Left lung (tissue), 14 donors: ENCODE measurements at places on chromosomes 4 and X. TPM values are rescaled to one million over a fixed set of nuclear protein-coding genes. Genes with fewer than 3 reads are reported as not detected.
A peak's percentile ranks its signal among the peaks of the same experiment; 100 is the strongest.

GRCh38 chr4:41619161-41619560 lies 81.2 kb downstream of the LIMCH1 start:
- DNase-seq = no peak

ZXDB gene
- 6.3 TPM for total RNA-seq

MAGEA2 gene
- total RNA-seq = not detected

KLHL4 gene
- total RNA-seq = 4.4 TPM

GRCh38 chr4:56979421-56980072 lies 851 bp downstream of the POLR2B start:
- DNase-seq = no peak

CNGA1 gene
- total RNA-seq = not detected

GRCh38 chr4:42150653-42151567 lies 1.5 kb downstream of the BEND4 start:
- peak; percentile 81 for DNase-seq

- DNase-seq = no peak
Measured at GRCh38 chr4:31755751-31756150, 1035.6 kb downstream of the PCDH7 start.

- DNase-seq = no peak
Measured at GRCh38 chr4:168887809-168888208, 122.2 kb downstream of the CBR4 start.

IL1RAPL1 gene
- not detected for total RNA-seq

- no peak for DNase-seq
Measured at GRCh38 chr4:128451270-128451905, 163.8 kb upstream of the PGRMC2 start.

GRCh38 chr4:107379054-107379869 lies 340.8 kb downstream of the PAPSS1 start:
- no peak for DNase-seq

NXF2 gene
- not detected for total RNA-seq

- no peak for DNase-seq
Measured at GRCh38 chr4:78370631-78371372, 180.8 kb upstream of the ANXA3 start.

GRCh38 chr4:134463771-134464170 lies 262.2 kb upstream of the PABPC4L start:
- no peak for DNase-seq

- no peak for DNase-seq
Measured at GRCh38 chrX:40964633-40965586, 120.3 kb upstream of the USP9X start.

AFM gene
- not detected for total RNA-seq

DNA sequence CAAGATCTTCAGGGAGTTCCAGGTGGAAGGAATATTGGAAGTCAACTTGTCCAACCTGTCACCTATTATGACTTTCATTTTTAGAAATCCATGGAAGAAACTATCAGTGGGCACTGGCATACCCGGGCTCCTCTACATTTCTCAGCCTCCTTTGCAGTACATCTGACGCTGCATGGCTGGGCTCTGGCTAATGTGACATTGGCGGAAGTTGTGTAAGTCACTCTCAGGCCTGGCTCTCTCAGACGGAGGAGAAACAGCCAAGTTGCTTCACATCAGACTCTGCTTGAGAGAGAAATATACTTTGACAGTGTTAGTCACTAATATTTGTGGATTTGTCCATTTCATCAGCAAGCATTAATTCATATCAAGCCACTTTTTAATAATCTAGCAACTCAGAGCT lies 4.5 kb downstream of the DCHS2 start:
- DNase-seq = no peak

DNA sequence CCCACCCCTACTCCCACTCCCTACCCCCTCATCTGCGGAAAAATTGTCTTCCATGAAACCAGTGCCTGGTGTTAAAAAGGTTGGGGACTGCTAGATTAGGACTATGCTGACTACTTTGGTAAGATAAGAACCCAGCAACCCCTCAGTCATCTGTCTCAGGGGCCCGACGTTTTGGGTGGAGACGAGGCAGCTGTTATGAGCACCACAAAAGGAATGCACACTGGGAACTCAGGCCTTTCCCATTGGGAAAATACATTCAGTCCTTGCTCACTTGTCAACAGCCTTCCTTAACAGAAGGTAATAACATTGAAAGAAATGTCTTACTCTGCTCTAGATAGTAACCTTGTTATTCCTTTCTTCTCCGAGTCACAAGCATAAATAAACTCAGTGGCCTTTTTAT lies 310.8 kb downstream of the AFF2 start:
- no peak for DNase-seq

GRCh38 chrX:14386981-14387380 lies 142.4 kb upstream of the GLRA2 start:
- no peak for DNase-seq

- no peak for DNase-seq
Measured at GRCh38 chrX:11185861-11186260, 74.7 kb downstream of the HCCS start.
